ENCODE measurements at places on chromosomes 6 and 20.

- H3K4me1 ChIP-seq, result peaks cover 3% of the 10 kb centered on the region
- no peak overlapping the region for H3K4me3 ChIP-seq
- DNase-seq, result no peak
- peaks cover 6% of the 10 kb centered on the region for H3K27me3 ChIP-seq
Observed at GRCh38 chr6:151721146-151721545, 86.3 kb upstream of the ESR1 start.

- H3K27ac ChIP-seq, result no peak overlapping the region
- peaks cover 2% of the 10 kb centered on the region for H3K36me3 ChIP-seq
- H3K4me3 ChIP-seq, result no peak overlapping the region
- H3K4me1 ChIP-seq, result peaks cover 2% of the 10 kb centered on the region
- peaks cover 29% of the 10 kb centered on the region for H3K27me3 ChIP-seq
Observed at GRCh38 chr6:33956206-33956605, 152.4 kb upstream of the MLN start.

- peak overlapping the region; percentile 61 for H3K27ac ChIP-seq
- H3K4me1 ChIP-seq, result peaks cover 11% of the 10 kb centered on the region
- H3K4me3 ChIP-seq, result peak overlapping the region; percentile 84
- H3K27me3 ChIP-seq, result peaks cover 13% of the 10 kb centered on the region
Observed at GRCh38 chr6:89411145-89412070, 665 bp downstream of the RRAGD start.

DNA sequence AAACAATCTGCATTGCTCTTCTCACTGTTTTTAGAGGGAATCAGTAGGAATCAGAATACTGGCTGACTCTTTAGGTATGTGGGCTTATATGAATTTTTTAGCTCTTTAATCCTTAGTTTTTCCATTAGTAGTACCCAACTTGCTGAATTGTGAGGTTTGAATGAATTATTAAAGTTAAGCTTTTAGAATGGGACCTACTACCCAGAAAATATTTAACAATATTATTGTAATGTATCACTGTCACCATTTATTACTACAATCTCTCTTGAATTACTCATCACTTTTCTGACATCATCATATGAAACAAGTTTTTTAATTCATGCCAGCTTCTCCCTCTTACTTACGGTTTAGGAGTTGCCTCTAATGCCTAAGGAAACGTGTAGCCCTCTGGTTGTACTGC is 212.7 kb downstream of the BCKDHB start:
- H3K27me3 ChIP-seq, result no peaks in the 10 kb centered on the region
- peaks cover 3% of the 10 kb centered on the region for H3K36me3 ChIP-seq
- H3K4me3 ChIP-seq, result no peak overlapping the region
- no peak for DNase-seq
- no peaks in the 10 kb centered on the region for H3K4me1 ChIP-seq

- peak overlapping the region; percentile 87 for H3K4me3 ChIP-seq
- H3K27ac ChIP-seq, result peak overlapping the region; percentile 97
- DNase-seq, result no peak
- H3K27me3 ChIP-seq, result no peaks in the 10 kb centered on the region
Observed at GRCh38 chr20:45970646-45971424, 1.2 kb downstream of the ZNF335 start.

DNA sequence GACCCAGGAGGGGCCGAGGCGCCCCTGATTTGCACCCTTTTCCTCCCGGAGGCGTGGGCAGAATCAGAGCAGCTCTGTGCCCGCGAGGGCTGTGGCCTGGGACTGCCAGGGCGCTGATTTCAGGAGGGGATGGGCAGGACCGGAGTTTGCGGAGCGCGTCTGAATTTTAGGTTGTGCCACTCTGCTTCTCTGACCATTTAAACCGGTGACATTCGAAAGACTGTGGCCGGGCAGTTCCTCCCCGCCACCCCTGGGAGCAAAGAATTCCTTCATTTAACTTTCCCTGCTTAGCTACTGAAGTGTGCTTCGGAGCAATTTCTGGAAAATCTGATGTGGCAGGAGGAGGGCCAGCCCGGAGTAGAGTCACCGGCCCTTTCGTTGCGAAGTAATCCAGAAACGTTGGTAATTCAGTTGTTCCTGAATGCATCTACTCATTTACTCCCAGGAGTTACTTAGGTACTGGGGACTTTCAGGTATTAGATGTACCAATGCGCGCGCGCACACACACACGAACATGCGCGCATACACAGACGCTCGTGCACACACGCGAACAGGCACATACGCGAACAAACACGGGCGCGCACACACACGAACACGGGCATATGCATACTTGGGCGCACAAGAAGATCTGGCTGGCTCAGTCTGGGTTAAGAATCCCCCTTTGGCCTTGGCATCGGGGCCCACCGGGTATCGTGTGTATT is 568 bp downstream of the CCDC170 start:
- H3K4me1 ChIP-seq, result peaks cover 10% of the 10 kb centered on the region
- H3K4me3 ChIP-seq, result peak overlapping the region; percentile 84
- no peak for DNase-seq
- H3K27me3 ChIP-seq, result peaks cover 47% of the 10 kb centered on the region
- H3K36me3 ChIP-seq, result peaks cover 7% of the 10 kb centered on the region
- no peak overlapping the region for H3K27ac ChIP-seq

- H3K27ac ChIP-seq, result no peak overlapping the region
- no peak overlapping the region for H3K4me3 ChIP-seq
- DNase-seq, result no peak
- peaks cover 47% of the 10 kb centered on the region for H3K27me3 ChIP-seq
- H3K4me1 ChIP-seq, result no peaks in the 10 kb centered on the region
- H3K36me3 ChIP-seq, result peaks cover 2% of the 10 kb centered on the region
Observed at GRCh38 chr6:163877877-163878639, 463.5 kb downstream of the QKI start.

GRCh38 chr6:169960521-169960885 is 209.1 kb downstream of the ERMARD start:
- no peak for DNase-seq
- no peak overlapping the region for H3K4me3 ChIP-seq
- peaks cover 8% of the 10 kb centered on the region for H3K4me1 ChIP-seq
- peaks cover 3% of the 10 kb centered on the region for H3K36me3 ChIP-seq
- H3K27me3 ChIP-seq, result peaks cover 44% of the 10 kb centered on the region
- no peak overlapping the region for H3K27ac ChIP-seq

- H3K27me3 ChIP-seq, result peaks cover 33% of the 10 kb centered on the region
- peaks cover 3% of the 10 kb centered on the region for H3K36me3 ChIP-seq
- no peak for DNase-seq
Observed at GRCh38 chr6:34075906-34076305, 70.0 kb downstream of the GRM4 start.

DNA sequence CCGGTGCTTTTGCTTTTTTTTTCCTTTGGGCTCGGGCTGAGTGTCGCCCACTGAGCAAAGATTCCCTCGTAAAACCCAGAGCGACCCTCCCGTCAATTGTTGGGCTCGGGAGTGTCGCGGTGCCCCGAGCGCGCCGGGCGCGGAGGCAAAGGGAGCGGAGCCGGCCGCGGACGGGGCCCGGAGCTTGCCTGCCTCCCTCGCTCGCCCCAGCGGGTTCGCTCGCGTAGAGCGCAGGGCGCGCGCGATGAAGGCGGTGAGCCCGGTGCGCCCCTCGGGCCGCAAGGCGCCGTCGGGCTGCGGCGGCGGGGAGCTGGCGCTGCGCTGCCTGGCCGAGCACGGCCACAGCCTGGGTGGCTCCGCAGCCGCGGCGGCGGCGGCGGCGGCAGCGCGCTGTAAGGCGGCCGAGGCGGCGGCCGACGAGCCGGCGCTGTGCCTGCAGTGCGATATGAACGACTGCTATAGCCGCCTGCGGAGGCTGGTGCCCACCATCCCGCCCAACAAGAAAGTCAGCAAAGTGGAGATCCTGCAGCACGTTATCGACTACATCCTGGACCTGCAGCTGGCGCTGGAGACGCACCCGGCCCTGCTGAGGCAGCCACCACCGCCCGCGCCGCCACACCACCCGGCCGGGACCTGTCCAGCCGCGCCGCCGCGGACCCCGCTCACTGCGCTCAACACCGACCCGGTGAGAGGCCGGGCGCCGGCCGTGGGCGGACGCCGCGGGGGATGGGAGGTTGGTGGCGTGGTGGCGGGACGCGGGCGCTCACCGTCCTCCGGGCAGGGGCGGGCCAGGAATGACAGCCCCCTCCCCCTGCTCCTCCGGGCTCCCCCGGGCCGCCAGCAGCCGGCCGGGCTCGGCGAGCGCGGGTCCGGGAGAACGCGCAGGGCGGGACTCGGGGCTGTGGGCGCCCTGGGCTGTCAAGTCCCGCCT is 606 bp downstream of the ID4 start:
- no peak for DNase-seq
- no peaks in the 10 kb centered on the region for H3K36me3 ChIP-seq
- H3K4me1 ChIP-seq, result peaks cover 3% of the 10 kb centered on the region
- peaks cover 47% of the 10 kb centered on the region for H3K27me3 ChIP-seq
- H3K4me3 ChIP-seq, result no peak overlapping the region
- no peak overlapping the region for H3K27ac ChIP-seq

DNA sequence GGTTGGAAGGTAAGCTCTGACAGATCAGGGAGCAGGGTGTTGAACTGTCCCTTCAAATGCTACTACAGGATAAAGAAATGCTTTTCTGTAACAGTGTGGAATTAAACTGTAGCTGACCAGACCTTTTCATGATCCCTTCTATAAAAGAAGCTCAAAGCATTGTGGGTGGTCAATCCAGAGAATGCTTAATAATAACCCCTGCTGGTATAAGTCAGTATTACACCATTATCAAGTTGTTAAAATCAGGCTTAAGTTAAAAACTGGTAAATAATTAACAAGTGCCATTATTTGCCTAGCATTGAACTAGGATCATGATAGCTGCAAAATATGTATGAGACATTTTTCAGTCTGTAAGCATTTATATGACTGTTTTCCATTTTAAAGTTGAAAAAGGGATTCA is 468.9 kb downstream of the PKHD1 start:
- no peak for DNase-seq
- H3K4me1 ChIP-seq, result no peaks in the 10 kb centered on the region
- H3K27ac ChIP-seq, result no peak overlapping the region
- no peaks in the 10 kb centered on the region for H3K36me3 ChIP-seq
- no peaks in the 10 kb centered on the region for H3K27me3 ChIP-seq
- H3K4me3 ChIP-seq, result no peak overlapping the region

DNA sequence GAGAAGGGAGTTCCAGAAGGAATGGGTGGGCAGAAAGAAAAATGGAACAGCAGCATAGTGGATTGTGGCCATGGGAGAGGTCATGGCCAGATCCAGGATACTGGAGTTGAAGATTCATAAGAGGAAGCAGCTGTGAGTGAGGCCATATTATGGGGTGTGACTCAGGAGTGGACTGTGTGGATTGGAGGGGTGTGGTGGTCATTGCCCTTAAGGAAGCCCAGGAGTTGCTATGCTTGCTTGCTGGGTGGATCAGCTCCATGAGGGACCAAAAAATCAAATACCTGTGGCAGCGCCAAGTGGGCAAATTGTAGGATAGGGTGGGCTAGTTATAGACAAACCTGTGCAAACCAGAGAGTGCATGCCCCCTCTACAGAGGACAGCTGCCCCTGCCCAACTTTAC is 18.3 kb downstream of the LRRC1 start:
- H3K4me3 ChIP-seq, result no peak overlapping the region
- H3K4me1 ChIP-seq, result peaks cover 16% of the 10 kb centered on the region
- H3K36me3 ChIP-seq, result no peaks in the 10 kb centered on the region
- H3K27me3 ChIP-seq, result no peaks in the 10 kb centered on the region
- no peak overlapping the region for H3K27ac ChIP-seq

DNA sequence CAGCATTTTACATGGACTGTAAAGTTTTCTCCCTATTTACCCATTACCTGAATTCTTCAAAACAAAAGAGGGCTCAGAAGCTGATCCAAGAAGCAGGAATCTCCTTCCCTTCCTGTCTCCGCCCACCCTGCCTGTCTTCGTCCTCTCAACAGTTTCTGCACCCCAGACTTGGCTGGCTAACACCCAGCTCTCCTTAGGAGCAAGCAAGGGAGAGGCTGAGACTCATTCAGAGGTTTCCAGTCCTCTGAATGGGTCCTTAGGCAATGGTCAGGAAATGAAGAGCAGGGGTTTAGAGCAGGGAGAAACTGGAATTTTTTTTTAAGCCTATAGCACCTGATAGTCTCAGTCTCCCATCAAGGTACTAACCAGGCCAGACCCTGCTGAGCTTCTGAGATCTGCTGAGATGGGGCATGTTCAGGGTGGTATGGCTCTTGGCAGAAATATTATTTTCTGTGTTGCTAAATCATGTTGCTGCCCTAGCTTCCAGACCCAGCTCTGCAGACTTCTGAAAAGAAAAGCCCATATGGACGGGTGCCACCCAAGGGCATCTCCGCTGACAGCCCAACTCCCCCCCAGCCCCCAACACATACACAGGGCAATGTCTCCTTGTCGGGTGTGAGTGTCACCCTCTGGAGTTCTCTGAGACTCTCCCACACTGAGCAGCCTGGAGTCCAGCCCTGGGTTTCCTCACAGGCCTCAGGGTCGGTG is 74.6 kb upstream of the CD93 start:
- no peak for DNase-seq
- H3K27ac ChIP-seq, result peak overlapping the region; percentile 77
- no peaks in the 10 kb centered on the region for H3K36me3 ChIP-seq
- no peaks in the 10 kb centered on the region for H3K27me3 ChIP-seq

- peaks cover 39% of the 10 kb centered on the region for H3K27me3 ChIP-seq
- no peak for DNase-seq
- peak overlapping the region; percentile 60 for H3K27ac ChIP-seq
- peaks cover 34% of the 10 kb centered on the region for H3K4me1 ChIP-seq
Observed at GRCh38 chr6:39225946-39226437, 3.3 kb downstream of the KCNK5 start.

GRCh38 chr6:56593801-56594318 is 48.8 kb downstream of the DST start:
- no peak for DNase-seq
- no peaks in the 10 kb centered on the region for H3K27me3 ChIP-seq
- peaks cover 19% of the 10 kb centered on the region for H3K4me1 ChIP-seq
- no peak overlapping the region for H3K27ac ChIP-seq
- no peaks in the 10 kb centered on the region for H3K36me3 ChIP-seq

GRCh38 chr20:59040667-59041066 is 1.9 kb downstream of the PRELID3B start:
- H3K4me3 ChIP-seq, result peak overlapping the region; percentile 90
- DNase-seq, result no peak
- no peaks in the 10 kb centered on the region for H3K27me3 ChIP-seq
- H3K4me1 ChIP-seq, result peaks cover 41% of the 10 kb centered on the region
- peaks cover 4% of the 10 kb centered on the region for H3K36me3 ChIP-seq
- H3K27ac ChIP-seq, result peak overlapping the region; percentile 92

Data from T-helper 17 cell (primary cell).